ENCODE measurements at places on chromosomes 5 and 9.

DNA sequence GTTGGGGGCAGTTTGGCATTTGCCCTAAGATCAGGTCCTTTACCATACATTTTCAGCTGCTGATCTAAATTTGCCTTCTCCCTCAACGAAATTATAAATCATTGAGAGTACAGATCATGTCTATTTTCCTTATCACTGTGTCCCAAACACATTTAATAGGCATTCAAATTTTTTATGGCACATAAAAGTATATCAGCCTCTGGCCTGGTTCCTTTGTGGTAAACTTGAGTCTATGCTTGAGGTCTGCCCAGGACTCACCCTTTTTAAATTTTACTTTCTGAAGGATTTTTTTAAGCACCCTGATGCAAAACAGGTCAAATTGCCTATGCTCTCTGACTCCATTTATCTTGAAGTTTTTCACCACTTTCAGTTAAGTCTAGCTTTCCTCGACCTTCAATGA, 163.6 kb upstream of the GRIN3A start:
- DNase-seq, result no peak

- DNase-seq, result no peak
These were observed 465.9 kb downstream of the DMAC1 start for GRCh38 chr9:7333719-7334118.

GRCh38 chr5:151408591-151409230, 38.7 kb upstream of the SLC36A1 start:
- no peak for DNase-seq

DNA sequence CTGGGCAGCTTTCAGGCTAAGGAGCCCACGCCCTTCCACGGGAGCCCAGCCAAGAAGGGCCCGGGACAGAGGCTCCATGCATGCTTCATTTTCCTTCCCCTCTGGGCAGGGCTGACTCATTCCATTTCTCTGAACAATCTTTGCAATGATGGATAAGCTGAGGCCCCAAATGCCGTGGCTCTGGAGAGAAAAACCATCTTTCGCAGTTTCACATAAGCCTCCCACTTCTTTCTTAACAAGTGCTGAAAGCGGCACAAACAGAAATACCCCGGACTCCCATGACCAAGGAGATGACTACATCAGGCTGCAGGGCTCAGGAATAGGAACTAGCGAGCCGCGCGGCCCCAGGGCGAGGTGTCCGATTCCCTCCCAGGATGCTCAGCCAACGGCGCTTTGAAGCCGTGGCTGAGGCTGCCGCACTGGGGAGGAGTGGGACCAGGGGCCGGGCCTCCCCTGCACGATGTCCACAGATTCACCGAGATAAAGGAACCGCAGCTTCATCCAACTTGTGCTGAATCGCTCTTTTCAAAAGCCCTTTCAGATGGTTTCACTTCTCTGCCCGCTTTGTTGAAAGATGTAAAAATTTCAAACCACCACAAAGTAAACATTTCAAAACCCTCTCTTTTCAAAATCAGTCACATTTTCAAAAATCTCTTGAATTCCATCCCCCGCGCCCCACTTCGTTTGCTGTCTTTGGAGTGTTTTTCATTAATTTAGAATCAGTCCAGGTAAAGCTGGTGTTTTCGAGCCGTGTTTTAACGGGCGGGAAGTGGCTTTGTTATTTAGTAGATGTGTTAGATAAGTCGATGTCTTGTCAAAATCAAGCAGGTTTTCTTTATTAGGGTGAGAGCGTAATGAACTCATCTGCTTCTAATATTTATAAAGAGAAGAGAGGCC, 96.5 kb upstream of the LMX1B start:
- DNase-seq, result peak; percentile 17

GRCh38 chr9:126088336-126088735, 238.3 kb upstream of the MVB12B start:
- no peak for DNase-seq

DNA sequence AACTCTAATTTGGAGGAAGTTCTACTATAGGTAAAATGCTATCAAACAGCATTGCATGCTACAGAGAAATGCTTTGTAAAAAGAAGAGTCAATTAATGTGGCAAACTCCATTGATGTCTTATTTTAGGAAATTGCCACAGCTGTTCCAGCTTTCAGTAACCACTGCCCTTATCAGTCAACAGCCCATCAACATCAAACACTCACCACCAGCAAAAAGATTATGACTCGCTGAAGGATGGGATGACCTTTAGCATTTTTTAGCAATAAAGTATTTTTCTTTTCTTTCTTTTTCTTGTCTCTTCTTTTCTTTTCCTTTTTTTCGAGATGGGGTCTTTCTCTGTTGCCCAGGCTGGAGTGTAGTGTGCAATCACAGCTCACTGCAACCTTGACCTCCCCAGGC, 26.0 kb downstream of the CRHBP start:
- no peak for DNase-seq

- no peak for DNase-seq
These were observed 32.7 kb downstream of the DMGDH start for GRCh38 chr5:79036769-79037168.

DNA sequence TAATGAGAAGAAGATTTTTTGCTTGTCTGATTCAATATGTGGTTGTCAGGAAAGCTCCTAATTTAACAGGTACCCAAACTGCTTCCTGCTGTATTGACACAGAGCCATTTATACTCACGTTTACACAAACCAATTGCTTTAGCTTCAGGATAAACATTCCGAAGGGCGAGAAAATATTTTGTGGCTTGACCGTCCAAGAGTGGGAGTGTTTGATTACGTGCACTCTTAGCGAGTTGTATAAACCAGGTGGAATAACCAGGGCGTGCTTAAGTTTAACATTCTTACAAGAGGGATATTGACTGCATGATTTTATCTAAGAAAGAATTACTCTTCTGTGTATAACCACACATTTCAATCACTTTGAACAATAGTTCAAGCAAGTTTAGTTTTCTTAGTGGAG, 278.7 kb upstream of the TYRP1 start:
- no peak for DNase-seq

GRCh38 chr9:95103281-95103771, 214.2 kb downstream of the FANCC start:
- no peak for DNase-seq

DNA sequence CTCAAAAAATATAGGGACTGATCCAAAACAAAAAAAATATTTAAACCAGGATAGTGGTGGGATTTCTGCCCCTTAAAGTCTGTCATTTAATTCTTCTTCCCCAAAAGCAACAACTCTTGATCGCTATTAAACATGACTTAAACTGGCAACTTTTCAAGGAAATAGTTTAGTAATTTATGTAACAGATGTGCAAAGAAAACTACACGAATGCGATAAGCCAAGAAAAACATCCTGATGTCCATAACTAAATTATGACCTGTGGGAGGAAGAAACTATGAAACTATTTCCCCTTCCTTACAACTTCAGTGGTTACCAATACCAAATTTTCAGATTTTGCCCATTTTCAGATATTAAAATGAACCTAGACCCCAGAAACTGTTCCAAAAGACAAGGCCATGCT, 31.5 kb downstream of the CLINT1 start:
- DNase-seq, result no peak

GRCh38 chr9:136172412-136173079, 32.4 kb downstream of the LHX3 start:
- no peak for DNase-seq

DNA sequence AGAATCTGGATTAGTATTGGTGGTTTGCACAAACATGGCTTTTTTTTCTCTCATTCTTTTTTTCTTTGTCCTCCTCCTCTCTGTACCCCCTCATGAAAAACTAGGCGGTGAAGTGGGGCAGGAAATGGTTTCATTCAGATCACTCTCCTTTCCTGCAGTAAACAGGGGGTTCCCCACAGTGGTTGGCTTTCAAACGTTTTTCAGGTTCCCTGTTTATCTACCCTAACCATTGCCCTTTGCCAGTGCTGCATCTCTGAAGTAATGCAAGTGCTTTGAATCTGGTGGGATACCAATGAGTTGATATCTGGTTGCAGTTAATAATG, 29.8 kb downstream of the NR4A3 start:
- peak; percentile 39 for DNase-seq

All from T-cell (primary cell).